NCI-H2029 treated with DMSO at 0.1 percent for 48 hours (cell line): ENCODE measurements at places on chromosomes 11 and 22.

GRCh38 chr11:64499261-64500004 lies 91.6 kb upstream of the SLC22A12 start:
- DNase-seq = no peak

DNA sequence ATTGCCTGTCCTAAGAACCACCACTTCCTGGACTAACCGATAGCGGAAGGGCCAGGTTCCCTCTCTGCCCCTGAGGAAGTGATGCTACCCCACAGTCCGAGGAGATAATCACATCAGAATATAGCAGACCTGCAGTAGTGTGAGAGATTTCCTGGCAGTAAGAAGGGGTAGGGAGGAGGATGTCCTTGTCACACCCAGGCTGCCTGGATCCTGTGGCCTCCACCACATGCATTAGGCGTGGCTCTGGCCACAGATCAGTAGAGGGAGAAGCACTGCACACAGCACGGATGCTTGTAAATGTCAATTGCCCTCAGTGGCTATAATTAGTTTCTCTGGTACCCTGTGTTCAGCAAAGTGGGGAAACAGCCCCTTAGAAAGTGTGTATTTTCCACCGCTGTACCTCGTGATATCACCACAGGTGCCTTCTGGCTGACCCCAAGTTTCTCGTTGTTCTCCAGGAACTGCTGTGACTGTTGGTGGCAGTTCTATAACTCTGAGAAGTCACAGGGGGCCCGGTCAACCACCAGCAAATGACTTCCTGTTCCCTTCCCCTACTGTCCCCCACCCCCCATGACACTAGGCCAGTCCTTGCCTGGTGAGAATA lies 61.8 kb downstream of the UBASH3B start:
- DNase-seq = no peak

DNA sequence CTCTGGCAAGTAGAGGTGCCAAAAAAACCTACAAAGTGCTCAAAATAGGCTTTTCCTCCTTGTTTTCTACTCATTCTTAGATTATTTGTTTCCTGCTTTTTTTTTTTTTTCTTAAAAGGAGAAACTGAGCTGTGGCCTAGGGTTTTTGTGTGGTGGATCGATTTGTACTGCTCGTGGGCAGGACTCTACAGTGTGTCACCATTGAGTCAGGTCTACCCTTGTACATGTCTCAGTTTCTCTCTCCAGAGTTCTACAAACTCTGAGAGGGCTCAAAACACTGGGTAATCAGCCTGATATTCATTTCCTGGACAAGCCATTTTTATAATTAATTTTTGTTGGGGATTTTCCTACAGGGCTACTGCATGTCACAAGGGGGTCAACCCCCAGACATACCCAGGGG lies 5.2 kb upstream of the CASP4 start:
- no peak for DNase-seq

GRCh38 chr11:35134403-35135148 lies 4.4 kb upstream of the CD44 start:
- DNase-seq = no peak

DNA sequence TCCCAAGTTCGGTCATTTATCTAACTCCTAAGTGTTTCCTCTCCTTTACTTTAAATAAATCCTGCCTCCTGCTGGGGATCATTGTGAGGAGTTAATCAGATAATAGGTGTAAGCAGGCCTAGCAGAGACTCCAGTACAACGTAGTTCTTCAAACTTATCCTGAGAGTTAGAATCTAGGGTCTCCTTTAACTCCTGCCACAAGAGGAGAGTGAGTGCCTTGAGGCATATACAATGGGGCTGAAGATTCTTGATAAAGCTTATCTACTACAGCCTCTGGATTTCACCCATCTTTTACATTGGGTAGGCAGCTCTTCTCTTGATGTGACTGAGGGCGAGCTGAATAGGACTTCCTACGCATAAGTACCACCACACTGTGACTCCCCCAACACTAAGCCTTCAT lies 3.1 kb upstream of the GALNT18 start:
- DNase-seq = no peak

DNA sequence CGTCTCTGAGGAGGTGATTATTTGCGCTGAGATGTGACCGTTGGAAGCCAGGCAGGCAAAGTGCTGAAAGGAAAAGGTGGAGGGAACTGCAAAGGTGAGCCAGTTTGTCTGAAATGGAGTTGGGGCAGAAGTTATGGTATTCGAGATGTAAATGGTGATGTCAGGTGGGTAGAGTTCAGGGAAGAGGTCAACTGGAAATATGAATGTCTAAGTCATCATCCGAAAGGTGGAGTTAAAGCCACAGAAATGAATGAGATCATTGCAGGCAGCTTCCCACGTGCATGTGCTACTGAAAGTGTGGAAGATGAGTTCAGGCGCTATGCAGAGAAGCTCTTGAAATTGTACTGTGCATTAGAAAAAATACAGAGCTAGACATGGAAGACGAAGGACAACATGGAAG lies 2.2 kb upstream of the BPIFC start:
- no peak for DNase-seq

- DNase-seq = no peak
These were observed 379.5 kb downstream of the ETS1 start for GRCh38 chr11:128207861-128208321.

DNA sequence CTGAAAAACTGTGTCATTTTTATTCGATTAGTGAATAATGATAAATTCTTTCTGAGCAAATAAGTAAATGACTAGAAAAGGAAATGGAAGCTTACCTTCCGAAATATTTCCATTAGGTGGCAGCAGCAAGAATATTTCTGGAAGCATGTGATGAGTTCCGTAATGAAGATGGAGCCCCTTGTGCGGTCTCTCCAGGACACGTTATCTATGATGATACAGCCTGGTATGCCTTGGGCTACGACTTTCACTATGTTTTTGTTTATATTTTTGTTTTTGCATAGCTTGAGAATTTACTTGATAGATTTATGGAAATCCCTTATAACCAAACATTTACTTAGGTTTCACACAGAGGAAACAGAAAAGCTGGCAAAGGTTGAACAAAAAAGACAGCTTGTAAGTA lies 25.7 kb downstream of the CASP5 start:
- DNase-seq = no peak

DNA sequence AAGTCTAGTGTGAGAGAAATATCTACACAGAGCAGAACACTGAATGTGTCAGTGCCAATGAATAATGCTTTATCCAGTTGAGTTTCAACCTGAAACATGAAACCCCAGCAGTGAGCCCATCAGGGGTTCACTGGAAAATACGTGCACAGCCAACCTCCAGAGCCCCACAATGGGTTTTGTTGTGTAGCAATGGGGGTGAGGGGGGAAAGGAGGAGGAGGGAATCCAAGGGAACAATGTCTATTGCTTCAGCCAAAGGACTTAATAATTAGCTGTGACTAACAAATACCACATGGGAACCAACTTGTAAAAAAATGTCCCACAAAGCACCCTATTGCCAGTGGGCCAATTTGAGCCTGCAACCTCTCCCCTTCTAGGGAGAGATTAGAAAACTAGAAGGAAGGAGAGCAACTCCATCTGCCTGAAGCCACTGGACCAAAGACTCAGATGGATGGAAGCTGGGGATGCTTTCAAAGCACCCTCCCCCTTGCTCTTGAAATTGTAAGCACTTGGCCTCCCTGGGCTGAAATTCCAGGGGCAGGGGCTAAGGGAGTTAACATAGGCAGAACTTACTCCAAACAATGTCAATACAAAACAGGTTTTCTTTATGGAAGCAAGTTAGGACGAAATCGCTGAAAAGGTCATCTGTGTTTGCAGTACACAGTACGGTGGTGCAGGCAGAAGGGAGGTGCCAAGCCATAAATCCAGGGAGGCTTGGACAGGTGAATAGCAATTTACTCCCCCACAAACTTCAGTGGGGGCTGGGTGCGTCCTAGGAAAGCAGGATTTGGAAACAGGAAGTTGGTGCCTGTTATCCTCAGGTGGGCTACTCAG lies 99.8 kb downstream of the ARL14EP start:
- no peak for DNase-seq

- no peak for DNase-seq
These were observed 8.7 kb downstream of the SLC22A6 start for GRCh38 chr11:62976109-62976508.

DNA sequence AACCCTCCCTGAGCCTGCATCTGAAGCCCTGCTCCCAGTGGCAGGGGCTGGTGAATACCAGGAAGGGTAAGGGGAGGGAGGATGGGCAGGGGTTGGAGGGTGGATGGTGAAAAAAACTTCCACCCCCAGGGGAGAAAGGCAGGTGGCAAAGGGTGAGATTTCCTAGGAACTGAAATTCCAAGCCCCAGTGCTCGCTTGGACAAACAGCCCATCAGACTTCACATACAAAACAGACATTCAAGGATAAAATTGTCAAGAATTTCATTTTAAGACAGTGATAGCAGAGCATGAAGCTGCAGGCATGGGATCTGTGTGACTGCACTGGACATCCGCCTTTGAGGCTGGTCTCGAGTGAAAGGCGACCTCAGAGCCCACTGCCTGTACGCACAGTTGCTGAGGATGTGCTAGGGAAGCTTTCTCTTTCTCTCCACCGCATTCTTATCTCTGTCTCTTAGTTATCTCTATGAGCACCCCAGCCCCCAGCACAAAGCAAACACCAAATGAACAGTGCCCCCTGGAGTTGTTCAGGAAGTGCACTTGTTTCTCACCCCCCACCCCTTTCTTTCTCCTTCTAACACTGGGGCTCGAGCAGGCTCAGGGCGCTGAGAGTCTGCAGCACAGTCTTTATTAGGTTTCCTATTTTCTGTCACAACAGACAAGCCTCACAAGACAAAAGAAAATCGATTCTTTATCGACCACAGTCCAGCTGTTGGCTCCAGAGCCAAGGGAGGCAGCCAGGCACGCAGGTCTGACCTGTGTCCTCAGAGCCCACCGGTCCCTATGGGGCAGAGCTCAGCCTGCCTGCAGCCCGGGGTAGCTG lies 237.3 kb upstream of the NCAM1 start:
- no peak for DNase-seq

DNA sequence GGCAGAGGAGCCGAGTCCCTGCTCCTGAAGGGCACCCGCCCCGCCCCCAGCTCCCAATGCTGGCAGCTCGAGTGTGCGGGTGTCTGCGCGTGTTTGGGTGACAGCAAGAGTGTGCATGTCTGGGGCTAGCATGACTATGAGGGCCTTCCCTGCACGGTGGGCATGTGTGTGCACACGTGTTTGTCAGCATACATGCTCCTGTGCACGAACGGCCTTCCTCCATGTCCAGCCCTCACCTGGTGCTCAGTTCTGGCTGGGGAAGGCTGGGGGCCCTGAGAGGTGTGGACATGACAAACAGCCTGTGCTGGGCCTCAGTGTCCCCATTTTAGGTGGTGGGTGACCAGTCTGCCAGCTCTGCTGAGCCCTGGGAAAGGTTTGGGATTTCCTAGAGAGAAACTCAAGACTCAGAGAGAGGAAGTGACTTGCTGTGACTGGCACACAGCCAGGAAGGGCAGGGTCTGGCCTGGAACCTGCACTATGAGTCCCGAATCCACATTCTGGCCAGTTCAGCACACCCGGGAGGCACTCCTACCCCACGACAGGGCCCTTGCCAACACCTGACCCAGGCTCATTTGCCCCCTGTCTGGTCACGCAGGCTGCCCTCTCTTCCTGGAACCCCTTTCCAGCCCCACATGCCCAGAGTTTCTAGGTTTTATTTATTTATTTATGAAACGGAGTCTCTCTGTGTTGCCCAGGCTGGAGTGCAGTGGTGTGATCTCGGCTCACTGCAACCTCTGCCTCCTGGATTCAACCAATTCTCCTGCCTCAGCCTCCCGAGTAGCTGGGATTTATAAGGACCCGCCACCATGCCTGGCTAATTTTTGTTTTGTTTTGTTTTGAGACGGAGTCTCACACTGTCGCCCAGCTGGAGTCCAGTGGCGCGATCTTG lies 3.3 kb upstream of the SHISA8 start:
- DNase-seq = peak; percentile 35

GRCh38 chr11:72338741-72339140 lies 94.8 kb upstream of the PHOX2A start:
- no peak for DNase-seq

DNA sequence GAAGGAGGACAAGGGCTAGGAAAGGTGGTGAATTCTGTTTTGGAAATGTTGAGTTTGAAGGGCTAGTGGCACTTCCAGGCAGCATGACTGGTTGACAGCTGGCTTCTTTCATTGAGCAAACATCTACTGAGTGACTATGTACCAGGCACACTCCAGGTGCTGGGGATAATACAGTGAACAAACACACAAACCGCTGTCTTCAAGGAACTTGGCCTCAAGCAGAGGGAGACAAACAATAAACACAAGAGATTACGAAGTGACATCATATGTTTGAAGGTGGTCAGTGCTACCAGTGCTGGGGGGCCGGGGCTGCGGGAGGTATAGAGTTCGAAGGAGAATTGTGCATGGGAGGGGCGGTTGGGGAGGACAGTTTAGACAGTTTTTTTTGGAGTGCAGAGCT lies 197.0 kb upstream of the SORL1-AS1 start:
- peak; percentile 91 for DNase-seq

DNA sequence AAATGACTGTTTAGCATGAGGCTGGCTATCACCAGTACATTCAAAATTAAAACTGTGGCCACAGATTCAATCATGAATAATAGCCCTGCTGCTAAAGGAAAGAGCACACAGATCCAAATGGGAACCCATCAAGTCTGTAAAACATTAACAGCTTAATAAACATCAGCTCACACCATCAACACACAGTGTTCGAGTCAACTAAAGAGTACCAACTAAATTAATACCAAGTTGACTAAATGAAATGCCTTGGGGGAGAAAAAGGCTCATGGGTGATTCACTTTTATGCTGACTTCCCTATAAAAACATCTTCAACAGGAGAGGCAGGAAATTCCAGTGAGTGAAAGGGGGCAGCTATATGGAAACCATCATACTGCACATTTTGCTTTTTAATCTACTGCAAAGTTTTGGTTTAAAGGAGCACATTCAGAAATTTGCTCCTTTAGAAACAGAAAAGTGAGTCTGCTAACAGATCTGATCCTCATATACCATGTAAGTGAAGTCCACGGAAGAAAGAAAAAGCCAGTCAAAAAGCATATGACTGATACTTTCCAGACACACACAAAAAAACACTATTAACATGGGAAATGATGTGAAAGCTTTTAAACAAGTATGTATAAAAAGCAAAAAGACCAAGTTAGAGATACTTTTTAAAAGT lies 16.3 kb downstream of the LGR4 start:
- no peak for DNase-seq
